ENCODE measurements at places on chromosomes 3 and 15.

DNA sequence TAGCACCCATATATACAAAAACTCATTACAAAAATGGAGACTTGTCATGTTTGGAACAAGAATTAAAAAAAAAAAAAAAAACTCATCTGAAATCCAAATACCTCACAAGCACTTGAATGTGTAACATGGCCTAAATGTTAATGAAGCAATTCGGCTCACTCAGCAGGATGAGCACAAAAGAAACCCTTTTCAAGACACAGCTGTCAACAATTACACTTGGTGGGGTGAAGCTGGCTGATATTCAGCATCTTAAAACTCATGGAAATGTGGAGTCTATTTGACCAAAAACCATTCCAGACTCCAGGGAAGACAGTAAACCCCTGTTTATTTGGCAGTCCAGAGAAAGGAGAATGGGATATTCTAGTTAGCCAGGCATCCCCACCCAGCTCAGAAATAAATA lies 205.4 kb upstream of the TSC22D2 start:
- no peak for DNase-seq

DNA sequence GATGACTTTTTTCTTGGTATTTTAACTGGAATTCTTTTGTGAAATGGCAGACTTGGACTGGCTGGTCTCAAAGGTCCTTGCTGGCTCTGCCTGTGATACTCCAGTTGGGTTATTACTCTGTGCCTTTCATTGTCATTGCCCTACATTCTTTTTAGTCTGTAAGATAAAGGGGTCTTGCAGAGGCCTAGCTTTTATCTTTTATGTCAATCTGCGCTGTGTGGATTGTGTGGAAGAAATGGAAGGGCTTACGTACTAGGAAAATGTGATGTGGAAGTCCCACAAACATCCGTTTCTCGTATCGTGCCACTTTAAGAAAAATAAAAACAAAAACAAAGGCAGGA lies 8.7 kb upstream of the TMEM212 start:
- no peak for DNase-seq

DNA sequence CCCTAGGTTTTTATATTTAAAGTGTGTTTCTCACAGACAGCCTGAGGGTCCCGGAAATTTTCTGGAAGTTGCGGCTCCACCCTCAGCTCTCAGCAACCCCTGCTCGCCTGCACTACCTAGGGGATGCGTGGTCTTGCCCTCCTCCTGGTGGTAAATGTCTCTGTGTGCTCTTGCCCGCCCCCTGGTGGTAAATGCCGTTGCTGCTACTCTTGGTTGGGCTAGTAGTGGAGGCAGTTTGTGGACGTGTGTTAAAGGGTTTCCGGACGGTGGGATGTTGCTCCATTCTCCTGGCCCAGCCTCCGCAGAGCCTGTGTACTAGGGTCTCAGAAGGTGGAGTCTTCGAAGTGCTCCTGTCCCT lies 27.4 kb downstream of the STOML1 start:
- DNase-seq, result peak; percentile 77

GRCh38 chr15:83971992-83972391 lies 263.6 kb upstream of the GOLGA6L4 start:
- no peak for DNase-seq

- DNase-seq, result peak; percentile 66
Measured at GRCh38 chr15:39976291-39977274, 42.7 kb downstream of the EIF2AK4 start.
